Pancreas (tissue), 10 donors: ENCODE measurements at places on chromosomes 7 and 10. TPM values are rescaled to one million over a fixed set of nuclear protein-coding genes. Genes with fewer than 3 reads are reported as not detected.

Gene TWIST1
- total RNA-seq, result not detected

Gene MYL10
- total RNA-seq, result not detected

Gene VIPR2
- total RNA-seq, result 11.7 TPM

- H3K27me3 ChIP-seq, result no peaks in the 10 kb centered on the region
- peaks cover 7% of the 10 kb centered on the region for H3K36me3 ChIP-seq
- no peaks in the 10 kb centered on the region for H3K4me1 ChIP-seq
- no peak for DNase-seq
- H3K27ac ChIP-seq, result no peak overlapping the region
- H3K4me3 ChIP-seq, result no peak overlapping the region
These were observed 71.5 kb downstream of the PRPF18 start for GRCh38 chr10:13658264-13658663.

DNA sequence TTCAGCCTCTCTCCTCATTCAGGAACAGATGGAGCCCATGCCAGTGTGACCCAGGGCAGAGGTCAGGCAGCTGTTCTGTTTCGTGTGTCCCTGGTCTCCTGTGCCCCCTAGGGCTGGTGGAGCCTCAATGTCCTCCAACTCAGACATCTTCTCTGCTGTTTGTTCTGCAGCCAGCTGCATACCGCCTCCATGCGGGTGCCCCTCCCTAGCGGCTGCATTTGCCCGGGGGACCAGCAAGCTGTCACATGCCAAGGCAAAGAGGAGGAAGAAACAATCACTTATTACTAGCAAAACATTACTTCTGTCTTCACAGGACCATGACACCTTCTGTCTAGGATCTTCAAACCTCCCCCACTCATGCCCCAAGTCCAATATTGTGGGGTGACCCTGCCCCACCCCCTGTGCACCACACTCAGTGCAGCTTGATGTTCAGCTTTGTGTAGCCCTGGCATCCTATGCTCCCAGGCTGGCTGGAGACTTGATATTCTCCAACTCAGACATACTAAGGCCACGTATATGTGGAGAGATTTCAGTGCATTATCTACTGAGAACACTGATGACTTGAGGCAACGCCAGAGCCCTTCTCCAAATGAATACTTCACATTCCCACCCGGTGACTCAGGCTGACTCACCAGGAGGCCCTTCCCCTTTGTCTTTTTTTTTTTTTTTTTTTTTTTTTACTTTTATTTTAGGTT lies 188.9 kb downstream of the SKIDA1 start:
- no peaks in the 10 kb centered on the region for H3K4me1 ChIP-seq
- H3K27me3 ChIP-seq, result no peaks in the 10 kb centered on the region
- DNase-seq, result no peak
- H3K36me3 ChIP-seq, result no peaks in the 10 kb centered on the region

GRCh38 chr10:120460186-120460585 lies 3.2 kb downstream of the PLPP4 start:
- H3K36me3 ChIP-seq, result no peaks in the 10 kb centered on the region
- H3K27ac ChIP-seq, result no peak overlapping the region
- no peaks in the 10 kb centered on the region for H3K27me3 ChIP-seq
- DNase-seq, result no peak

GRCh38 chr7:47291461-47292081 lies 290.3 kb downstream of the TNS3 start:
- H3K4me1 ChIP-seq, result peaks cover 17% of the 10 kb centered on the region
- H3K36me3 ChIP-seq, result peaks cover 10% of the 10 kb centered on the region
- no peak for DNase-seq
- no peaks in the 10 kb centered on the region for H3K27me3 ChIP-seq
- no peak overlapping the region for H3K4me3 ChIP-seq

DNA sequence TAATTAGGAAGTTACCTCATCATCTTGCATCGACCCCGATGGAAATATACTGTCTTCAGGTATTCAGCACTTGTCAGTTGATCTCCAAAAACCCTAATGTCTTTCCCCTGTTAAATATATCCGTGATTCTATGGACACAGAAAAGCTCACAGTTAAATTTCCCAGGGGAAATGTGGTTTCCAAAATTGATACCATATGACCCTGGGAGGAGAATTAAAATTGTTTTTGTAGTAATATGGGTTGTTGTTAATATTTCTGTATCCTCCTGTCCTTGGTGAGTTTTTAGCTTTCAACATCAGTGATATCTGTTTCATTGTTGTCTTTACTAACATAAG lies 132.1 kb downstream of the CELF2 start:
- no peaks in the 10 kb centered on the region for H3K27me3 ChIP-seq
- no peak overlapping the region for H3K4me3 ChIP-seq
- H3K4me1 ChIP-seq, result no peaks in the 10 kb centered on the region
- no peak for DNase-seq

DNA sequence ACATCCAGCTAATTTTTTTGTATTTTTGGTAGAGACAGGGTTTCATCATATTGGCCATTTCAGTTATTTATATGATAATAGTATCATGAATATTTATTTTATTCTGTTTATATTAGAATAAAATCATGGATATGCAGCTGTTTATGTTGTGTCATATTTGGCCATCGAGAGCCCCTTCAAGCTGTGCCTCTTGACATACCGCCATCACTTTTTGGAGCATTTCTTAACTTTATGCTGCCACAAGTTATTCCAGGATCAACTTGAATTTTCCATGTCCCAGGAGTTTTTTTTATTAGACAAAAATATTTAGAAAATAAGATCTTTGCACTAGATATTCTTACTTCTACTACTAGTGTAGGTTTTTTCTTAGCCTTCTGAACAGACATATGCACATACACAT lies 1067.0 kb upstream of the LRRTM3 start:
- no peak for DNase-seq
- H3K4me3 ChIP-seq, result no peak overlapping the region
- no peaks in the 10 kb centered on the region for H3K36me3 ChIP-seq
- no peaks in the 10 kb centered on the region for H3K27me3 ChIP-seq

GRCh38 chr10:63391812-63392211 lies 74.0 kb downstream of the JMJD1C start:
- DNase-seq, result no peak
- H3K27ac ChIP-seq, result no peak overlapping the region
- no peaks in the 10 kb centered on the region for H3K4me1 ChIP-seq
- H3K27me3 ChIP-seq, result no peaks in the 10 kb centered on the region
- H3K36me3 ChIP-seq, result no peaks in the 10 kb centered on the region
- no peak overlapping the region for H3K4me3 ChIP-seq
